ENCODE measurements at places on chromosomes 5 and 9.

DNA sequence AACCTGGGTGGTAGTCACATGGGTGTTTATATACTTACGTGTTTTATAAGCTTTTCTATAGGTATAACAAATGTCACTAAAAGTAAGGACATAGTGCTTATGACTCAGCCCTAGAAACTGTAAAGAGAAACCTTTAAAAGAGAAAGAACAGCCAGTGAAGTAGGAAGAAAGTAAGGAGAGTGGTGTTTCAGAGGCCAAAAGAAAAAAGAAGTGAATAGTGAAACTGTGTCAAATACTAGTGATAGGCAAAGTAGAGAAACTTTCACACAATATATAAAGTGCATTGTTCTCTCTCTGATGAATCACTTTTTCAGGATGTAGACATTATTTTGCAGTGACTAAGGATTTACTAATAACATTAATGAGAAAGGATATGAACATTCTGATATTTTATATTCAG, 74.2 kb upstream of the SUSD1 start:
- DNase-seq = no peak

GRCh38 chr9:86768020-86768419, 179.3 kb downstream of the GAS1 start:
- no peak for DNase-seq

DNA sequence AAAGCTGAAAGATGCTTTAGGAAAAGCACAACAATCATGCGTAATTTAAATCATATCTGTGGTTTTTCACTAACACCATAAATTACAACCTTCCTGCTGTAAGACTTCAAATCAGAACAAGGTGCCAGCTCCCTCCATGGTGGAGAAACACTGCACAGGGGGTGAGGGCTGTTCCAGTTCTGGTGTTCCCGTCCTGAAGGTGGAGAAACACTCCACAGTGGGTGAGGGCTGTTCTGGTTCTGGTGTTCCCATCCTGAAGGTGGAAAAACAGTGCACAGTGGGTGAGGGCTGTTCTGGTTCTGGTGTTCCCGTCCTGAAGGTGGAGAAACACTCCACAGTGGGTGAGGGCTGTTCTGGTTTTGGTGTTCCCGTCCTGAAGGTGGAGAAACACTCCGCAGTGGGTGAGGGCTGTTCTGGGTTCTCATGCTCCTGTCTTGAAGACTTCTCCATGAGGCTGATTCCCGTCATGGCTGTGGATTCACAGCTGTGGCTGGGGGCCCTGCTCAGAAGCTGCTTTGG, 12.9 kb downstream of the PLEKHG4B start:
- no peak for DNase-seq

- no peak for DNase-seq
Observed at GRCh38 chr5:148986636-148987035, 76.2 kb downstream of the SH3TC2 start.

GRCh38 chr5:181173027-181173419, 25.6 kb downstream of the OR2V2 start:
- DNase-seq = no peak

GRCh38 chr5:174708476-174709207, 15.7 kb upstream of the MSX2 start:
- DNase-seq = no peak

GRCh38 chr5:38463634-38464521, 92.6 kb downstream of the LIFR start:
- DNase-seq = peak; percentile 23

- DNase-seq = no peak
Observed at GRCh38 chr5:140398379-140398811, 3.2 kb upstream of the ANKHD1 start.

GRCh38 chr5:150401376-150402228, 11.1 kb downstream of the CD74 start:
- no peak for DNase-seq

GRCh38 chr9:121292051-121292450, 24.1 kb downstream of the GSN start:
- no peak for DNase-seq

DNA sequence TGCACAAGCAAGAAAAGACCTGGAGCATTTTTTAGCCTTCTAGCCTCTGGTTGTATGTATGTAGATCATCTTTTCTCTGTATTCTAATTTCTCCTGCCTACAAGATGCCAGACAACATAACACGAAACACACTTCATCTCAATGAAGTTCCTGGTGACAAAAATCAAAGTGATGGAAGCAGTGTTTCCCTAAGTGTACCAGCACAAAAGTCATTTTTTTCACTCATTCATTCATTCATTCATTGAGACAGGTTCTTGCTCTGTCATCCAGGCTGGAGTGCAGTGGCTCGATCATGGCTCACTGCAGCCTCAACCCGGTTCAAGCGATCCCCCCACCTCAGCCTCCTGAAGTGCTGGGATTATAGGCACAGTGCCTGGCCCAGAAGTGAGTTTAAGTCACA, 71.5 kb upstream of the SAP30L start:
- DNase-seq = no peak

DNA sequence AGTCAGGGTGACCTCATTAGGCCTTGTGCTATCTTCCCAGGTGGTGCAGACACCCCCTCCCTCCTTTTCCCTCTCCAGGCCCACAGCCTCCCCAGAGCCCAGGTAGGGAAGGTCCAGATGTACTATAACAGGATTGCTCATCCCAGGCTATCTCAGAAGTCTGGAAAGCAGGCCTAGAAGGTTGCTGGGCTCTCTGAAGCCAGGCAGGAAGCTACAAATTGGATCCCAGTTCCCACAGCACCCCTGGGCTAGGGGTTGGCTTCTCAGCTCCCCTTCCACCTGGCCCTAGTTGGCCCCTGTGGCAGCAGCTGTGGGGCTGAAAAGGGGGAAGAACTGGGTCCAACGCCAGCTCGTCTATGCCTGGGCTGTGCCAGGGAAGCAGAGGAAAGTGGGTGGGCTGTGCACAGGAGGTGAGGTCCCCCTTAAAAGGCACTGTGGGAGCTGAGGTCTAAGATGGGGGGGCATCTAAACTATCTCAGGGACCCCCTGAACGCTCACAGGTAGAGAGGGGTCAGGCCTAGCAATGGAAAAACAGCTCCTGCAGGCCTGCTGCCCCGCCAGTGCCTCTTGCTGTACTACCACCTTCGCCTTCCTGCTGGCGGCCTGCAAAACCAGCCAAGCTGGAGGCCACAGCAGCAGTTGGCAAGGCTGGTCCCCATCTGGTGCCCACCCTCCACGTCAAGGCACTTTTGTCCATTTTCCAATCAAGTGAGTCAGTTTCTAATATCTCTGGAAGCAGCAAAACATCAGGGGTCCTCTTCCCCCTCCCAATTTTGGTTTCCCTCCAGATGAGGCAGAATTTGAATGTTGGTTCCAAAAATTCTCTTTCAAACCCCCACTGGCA, 13.3 kb upstream of the PSMD5 start:
- no peak for DNase-seq

GRCh38 chr9:94911211-94911610, 184.7 kb downstream of the AOPEP start:
- no peak for DNase-seq

- DNase-seq = no peak
Observed at GRCh38 chr5:123752552-123753179, 240.7 kb downstream of the CSNK1G3 start.

- no peak for DNase-seq
Observed at GRCh38 chr9:22147813-22148527, 138.9 kb upstream of the CDKN2B start.

GRCh38 chr5:351921-352245, 30.4 kb downstream of the AHRR start:
- DNase-seq = no peak

GRCh38 chr9:134213881-134214341, 49.5 kb upstream of the RNU6ATAC start:
- DNase-seq = no peak

DNA sequence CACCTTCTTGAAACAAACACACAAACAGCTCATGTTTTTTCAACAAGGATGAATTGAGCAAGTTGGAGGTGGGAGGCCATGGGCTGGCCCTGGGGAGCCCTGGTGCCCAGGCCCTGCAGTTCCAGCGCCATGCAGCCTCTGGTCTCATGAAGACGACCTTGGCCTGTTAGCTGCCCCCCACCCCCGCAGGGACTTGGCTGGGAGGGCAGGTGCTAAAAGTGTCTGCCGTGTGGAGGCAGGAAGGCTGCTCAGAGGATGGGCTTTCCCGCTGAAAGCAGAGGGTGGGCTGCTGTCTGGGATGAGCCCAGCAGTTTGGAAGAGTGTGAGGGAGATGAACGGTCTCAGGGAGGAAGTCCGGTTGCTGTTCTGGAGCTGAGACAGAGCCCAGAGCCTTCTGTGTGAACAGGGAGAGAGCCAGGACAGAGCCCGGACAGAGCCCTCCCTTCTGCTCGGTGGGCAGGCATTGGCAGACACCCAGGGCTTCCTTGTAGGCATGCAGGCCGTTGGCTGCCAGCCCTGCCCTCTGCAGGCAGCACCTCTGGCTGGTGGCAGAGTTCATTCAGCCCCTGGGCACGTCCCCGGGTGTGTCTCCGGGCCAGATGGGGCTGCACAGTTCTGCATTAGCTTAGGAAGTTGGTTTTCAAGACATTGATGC, 18.7 kb downstream of the ROPN1L start:
- DNase-seq = no peak

- no peak for DNase-seq
Observed at GRCh38 chr9:91711755-91712601, 238.1 kb downstream of the ROR2 start.

- DNase-seq = no peak
Observed at GRCh38 chr9:75083188-75083970, 4.6 kb downstream of the NMRK1 start.

GRCh38 chr9:26802921-26803320, 89.7 kb downstream of the CAAP1 start:
- DNase-seq = peak; percentile 19

GRCh38 chr5:94849821-94850736, 231.6 kb downstream of the SLF1 start:
- peak; percentile 36 for DNase-seq

DNA sequence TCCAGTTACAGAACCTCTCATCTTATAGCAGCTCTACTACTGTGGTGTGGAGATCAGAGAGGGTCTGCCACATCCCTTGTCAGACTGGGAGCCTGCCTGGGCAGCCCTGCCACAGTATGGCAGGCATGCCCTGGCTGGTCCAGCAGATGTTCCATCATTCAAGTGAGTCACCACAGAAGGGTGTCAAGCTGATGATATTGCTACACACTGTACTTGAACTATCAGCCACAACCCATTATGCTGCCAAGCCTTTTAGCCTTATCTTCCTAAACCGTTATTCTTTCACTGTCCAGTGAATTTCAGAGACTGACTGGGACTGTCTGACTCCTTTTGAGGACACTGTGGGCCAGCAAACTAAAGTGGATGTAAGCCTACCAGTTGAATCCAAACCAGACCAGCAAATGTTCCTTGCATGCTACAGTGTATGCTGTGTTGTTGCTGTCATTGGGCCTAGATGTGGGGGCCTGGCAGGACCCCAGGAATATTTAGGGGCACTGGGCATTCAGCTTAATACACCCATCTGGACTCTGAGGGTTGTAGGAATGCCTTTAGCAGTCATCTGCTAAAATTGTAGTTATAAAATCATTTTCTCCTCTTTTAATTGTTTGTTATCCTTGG, 202.6 kb downstream of the NR3C1 start:
- DNase-seq = peak; percentile 53

- DNase-seq = no peak
Observed at GRCh38 chr5:14669975-14670374, 5.5 kb downstream of the OTULIN start.

- DNase-seq = no peak
Observed at GRCh38 chr9:124768334-124768733, 2.8 kb downstream of the NR6A1 start.

- no peak for DNase-seq
Observed at GRCh38 chr5:36403632-36404311, 102.1 kb upstream of the RANBP3L start.

DNA sequence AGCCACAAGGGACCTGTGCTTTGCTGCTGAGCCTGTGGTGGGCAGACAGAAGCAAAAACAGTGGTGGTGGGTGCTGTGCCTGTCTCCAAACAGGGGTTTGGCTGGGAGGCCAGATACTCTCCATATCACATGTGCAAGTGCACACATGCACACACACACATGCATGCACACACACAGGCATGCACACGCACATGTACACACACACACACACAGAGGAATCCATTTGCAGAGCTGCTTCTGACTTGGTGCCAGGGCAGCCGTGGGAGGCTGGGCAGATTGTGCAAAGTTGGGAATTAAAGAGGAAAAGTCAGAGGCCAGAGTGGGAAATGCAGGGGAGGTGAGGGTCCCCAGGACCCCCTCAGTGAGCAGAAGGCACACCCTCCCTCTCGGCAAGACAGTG, 71.3 kb downstream of the NTNG2 start:
- no peak for DNase-seq

DNA sequence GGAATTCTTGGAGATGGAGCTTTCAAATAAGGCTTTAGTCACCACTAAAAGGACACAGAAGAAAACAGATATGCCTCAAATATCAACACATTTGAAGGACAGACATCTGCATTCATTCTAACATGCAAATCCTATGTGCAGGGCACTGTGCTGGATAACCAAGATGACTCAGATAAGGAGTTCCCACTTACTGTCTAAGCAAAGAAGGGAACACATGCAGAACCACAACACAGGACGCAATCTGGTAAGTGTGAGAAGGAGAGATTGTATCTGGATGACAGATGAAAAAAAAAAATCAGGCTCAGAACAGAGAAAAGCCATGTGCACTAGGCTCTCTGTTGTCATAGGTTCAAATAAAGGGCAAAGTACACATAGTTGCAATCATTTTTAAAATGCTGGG, 42.5 kb downstream of the ELAVL2 start:
- no peak for DNase-seq

GRCh38 chr5:78896132-78896531, 89.0 kb downstream of the ARSB start:
- no peak for DNase-seq

GRCh38 chr9:109010746-109011145, 2.6 kb downstream of the CTNNAL1 start:
- peak; percentile 30 for DNase-seq

GRCh38 chr9:120944434-120944843, 17.8 kb upstream of the TRAF1 start:
- no peak for DNase-seq

- no peak for DNase-seq
Observed at GRCh38 chr5:53542926-53543325, 17.5 kb upstream of the NDUFS4 start.

GRCh38 chr9:32578976-32579375, 6.0 kb upstream of the NDUFB6 start:
- no peak for DNase-seq

GRCh38 chr5:120326651-120327050, 137.4 kb upstream of the PRR16 start:
- DNase-seq = no peak

- no peak for DNase-seq
Observed at GRCh38 chr5:170760113-170760512, 23.4 kb upstream of the GABRP start.
